ENCODE measurements at places on chromosomes 13 and 19. TPM values are rescaled to one million over a fixed set of nuclear protein-coding genes. Genes with fewer than 3 reads are reported as not detected.
A peak's percentile ranks its signal among the peaks of the same experiment; 100 is the strongest.

- DNase-seq, result no peak
Measured at GRCh38 chr19:20472854-20473253, 92.7 kb downstream of the ZNF737 start.

DNA sequence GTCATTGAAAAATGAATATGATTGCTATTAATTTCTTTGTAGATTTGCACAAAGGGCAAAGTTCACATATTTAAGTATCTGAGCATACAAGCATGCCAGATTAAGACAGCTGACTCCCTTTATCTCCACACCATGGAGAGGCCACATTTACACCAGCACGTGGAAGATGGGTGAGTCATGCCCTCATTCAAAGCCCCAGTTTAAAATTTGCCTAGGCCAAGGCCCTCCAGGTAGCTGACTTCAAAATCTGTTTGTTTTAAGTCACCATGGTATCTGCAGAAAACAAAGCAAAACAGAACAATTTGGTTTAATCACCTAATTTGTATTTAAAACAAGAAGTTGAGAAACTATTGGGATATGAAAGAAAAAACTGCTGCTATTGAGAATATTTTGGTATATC, 109.2 kb downstream of the ESD start:
- no peak for DNase-seq

DNA sequence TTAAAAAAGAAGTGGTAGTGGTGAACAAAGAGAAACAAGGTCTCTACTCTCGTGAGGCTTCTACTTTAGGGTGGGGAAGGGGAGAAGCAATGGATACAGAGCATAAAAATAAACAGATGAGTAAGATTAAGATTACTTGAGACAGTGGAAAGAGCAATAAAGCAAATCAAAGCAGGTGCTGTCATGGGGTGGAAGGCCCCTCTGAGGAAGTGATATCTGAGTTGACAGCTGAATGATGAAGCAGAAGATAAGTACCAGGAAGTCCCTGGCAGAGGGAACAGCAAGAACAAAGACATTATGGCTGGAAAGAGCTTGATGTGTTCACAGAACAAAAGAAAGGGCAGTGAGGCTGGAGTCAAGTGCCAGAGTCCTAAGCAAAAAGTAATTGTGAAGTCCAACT, 221.8 kb downstream of the ENOX1 start:
- DNase-seq, result no peak

DNA sequence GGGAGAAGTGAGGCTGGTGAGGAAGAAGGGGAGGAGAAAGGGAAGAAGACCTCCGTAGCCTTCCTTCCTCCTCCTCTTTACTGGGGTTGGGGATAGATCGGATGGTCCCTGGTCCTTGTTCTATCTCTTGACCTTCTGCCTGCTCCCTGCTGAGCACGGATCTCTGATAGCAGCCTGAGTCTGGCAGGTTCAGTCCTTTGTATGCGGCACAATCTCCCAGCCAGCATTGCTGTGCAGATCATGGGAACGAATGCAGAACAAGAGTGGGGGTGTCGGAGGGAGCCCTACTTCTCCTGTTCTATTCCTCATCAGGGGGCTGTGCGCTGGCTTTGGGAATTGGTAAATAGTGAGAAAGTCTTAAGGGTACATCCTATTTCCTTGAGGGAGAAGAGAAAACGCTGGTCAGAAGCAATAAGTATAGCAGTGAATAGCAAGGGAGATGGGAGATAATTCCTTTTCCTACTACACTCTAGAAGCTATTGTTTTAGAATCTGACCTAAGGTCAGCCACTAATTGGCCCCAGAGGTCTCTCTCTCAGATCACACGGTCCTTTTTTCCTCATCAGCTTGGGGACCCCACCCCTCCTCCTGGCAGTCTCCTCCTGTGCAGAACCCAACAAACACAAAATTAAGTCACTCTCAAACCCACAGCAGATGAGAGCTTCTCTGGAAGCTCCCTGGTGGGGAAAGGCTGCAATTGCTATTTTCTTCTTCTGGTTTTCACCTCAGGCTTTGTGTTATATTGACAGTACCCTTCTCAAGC, 41.0 kb downstream of the KL start:
- no peak for DNase-seq

DNA sequence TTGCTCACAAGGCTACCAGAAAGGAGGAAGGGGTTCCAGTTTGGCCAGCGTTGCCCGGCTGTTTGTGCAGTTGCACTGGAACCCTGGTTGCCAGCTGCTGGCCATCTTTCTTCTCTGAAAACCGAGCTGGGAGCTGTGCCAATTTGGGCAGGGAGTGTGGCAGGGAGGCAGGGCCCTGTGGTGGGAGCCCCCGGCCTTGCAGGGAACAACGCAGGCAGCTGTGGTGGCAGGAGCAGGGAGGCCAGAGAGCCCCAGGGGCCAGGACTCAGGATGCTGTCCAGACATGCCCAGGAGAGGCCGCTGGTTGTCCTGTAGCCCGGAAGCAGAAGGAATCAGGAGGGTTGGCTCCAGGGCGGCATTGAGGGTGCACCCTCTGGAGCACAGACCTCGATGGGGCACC, 4.8 kb downstream of the KMT5C start:
- DNase-seq, result no peak

- peak; percentile 55 for DNase-seq
Measured at GRCh38 chr19:18002347-18002850, 5.6 kb upstream of the ARRDC2 start.

- DNase-seq, result no peak
Measured at GRCh38 chr13:30072818-30073186, 222.4 kb upstream of the UBL3 start.

GRCh38 chr19:3100747-3101730, 6.9 kb downstream of the GNA11 start:
- DNase-seq, result no peak

- peak; percentile 96 for DNase-seq
Measured at GRCh38 chr19:44752816-44753625, 4.5 kb downstream of the BCL3 start.

DNA sequence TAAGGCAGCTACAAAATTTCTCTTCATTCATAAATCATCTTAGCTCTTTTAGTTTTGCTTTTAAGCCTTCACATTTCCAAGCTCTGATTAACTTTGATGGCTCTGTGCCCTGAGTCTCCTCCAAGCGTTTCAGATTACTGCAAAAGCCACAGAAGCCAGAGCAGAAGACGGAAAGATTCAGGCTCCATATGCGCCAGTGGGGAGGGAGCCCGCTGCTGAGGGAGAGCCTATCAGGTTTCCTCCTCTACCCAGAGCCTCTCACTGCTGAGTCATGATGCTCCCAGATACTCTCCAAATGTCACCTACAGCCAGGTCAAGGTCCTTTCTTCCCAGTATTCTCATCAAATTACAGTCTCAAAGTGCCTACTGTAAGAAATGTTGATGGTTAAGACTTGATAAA, 193.6 kb downstream of the RAP2A start:
- DNase-seq, result no peak

- no peak for DNase-seq
Measured at GRCh38 chr13:20424949-20425348, 100.7 kb downstream of the CRYL1 start.

DNA sequence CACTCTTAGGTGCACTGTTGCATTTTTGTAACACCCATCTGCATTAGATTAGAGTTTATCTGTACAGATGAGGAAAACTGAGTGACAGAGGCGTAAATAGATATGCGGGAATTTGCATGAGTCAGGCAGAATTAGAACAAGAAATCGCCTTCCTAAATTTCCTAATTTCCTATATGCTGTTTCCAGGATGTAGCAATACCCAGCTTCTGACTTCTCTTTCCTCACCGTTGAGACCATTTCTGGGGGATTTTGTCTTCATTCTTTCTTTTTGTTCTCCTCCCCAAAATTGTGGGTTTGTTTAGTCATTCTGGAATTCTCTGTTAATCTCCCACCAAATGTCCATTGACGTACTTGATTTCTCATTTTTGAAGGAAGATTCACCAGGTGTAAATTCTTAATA, 10.6 kb upstream of the ZNF792 start:
- DNase-seq, result no peak

GRCh38 chr13:90979059-90979458, 368.4 kb upstream of the MIR17HG start:
- no peak for DNase-seq

- peak; percentile 83 for DNase-seq
Measured at GRCh38 chr19:7871437-7872305, 2.5 kb downstream of the PRR36 start.

- DNase-seq, result no peak
Measured at GRCh38 chr19:23946569-23946968, 31.9 kb downstream of the ZNF726 start.

DNA sequence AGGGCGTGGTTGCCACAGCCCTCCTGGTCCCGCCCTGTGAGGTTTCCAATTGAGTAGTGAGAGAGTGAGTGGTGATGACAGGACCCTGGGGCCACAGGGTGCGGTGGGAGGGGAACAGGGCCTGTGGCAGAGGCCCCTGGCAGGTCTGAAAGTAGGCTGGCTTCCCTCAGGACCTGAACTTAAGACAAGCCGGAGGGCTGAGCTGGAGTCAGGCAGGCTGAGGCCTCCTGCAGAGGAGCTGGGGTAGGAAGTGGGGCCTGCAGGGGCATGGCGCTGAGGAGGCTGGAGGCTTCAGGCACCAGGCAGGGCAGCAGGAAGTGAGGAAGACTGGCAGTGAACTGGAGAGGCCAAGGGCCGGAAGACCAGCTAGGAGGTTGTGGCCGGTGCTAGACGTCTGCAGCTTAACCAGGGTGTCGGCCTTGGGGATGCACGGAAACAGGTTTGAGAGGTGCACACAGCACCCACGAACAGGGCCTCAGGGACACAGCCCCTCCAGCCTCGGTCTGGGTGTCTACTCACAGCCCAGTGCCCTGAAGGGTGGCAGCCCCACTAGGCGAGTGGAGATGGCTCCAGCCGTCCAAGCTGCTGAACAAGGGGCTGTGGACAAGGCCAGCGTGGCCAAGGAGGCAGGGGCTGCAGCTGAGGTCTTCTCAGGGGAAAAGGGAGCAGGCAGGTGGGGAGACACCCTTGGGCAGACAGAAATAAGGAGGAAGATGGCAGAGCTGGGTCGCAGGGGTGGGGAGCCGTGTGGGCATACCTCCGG, 17.8 kb downstream of the POP4 start:
- DNase-seq, result no peak

- DNase-seq, result no peak
Measured at GRCh38 chr19:41569481-41570150, 6.3 kb upstream of the CEACAM21 start.

DNA sequence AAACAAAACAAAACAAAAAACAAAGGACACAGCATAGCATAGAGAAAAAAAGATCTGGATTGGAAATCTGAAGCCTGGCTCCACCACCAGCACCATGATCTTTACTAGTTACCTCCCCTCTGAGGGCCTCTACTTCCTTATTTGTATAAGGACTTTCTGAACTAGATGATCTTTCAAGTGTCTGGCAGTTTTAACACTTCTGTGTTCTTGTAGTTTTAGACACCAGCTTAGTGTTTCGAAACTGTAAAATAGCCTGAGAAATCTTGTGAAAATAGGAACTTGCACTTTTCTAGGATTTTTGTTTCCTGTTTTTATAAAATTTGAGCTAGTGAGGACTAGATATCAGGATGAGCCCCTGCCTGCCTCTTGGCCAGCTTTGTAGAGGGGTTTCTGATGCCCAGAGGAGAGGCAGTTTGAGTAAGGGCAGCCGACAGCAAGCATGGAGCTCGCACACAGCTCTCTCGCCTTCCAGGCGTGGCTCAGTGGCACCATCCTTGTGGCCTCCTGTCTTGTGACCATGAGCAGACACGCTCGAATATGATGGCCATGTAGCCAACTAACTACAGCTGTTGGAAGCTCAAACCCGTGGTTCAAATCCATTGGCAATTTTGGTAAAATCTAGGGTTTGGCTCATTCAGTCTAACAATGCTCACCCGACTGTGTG, 319.0 kb downstream of the KCNRG start:
- no peak for DNase-seq

DNA sequence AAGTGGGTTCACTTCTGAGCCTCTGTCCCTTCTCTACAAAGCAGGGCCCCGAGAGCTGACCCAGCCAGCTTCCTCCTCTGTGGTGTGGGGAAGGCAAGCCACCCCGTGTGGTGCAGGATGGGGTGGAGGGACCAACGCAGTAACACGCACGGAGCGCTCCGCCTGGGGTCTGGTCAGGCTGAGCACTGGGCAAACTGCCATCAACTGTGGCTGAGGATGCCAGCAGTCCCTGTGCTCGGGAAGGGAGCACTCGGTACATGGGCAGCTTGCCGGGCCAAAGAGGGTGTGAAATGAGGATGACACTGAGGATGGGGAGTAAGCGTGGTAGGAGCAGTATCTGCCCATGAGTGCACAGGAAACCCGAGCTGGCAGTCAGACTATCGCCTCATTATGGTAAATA, 7.6 kb upstream of the GMIP start:
- DNase-seq, result no peak

DNA sequence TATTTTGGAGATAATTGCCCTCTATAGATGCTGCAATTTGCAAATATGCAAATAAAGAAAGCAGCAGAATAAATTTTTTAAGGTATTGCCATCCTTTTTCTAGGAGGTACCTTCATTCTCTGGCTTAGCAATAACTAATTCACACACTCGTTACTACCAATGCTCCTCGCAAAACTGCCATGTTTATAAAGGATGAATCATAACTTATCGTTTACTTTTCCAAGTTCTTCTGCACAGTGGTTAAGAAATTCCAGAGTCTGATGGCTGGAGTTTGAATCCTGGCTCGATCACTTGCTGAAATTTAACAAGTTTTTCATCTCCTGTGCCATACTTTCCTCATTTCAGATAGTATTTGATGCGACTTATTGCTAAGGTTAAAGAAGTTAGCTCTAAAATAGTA, 708.6 kb upstream of the KLHL1 start:
- no peak for DNase-seq

DNA sequence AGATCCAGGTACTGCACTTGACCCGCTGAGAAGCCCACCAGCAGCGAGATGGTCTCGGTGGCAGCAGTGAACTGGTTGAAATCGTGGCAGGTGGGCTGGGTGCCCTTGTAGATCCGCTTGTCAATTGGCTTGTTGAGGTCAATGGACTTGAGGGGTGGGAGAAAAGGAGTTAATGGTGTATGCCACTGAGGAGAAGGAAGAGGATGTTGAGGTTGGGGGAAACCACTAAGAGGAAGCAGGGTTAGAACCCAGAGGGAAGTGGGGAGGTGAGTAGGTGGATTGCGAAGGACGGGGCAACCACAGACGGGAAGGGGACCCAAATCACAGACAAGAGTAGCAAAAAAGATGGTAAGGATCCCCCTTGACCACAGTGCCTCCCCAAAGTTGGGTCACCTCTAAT, 1.7 kb downstream of the DMWD start:
- no peak for DNase-seq

- peak; percentile 45 for DNase-seq
Measured at GRCh38 chr13:43072394-43072793, 49.0 kb downstream of the DNAJC15 start.

GRCh38 chr19:54178581-54179261, 5.8 kb upstream of the TMC4 start:
- no peak for DNase-seq

GRCh38 chr13:34942732-34943435, 814 bp downstream of the NBEA start:
- DNase-seq, result no peak

Gene TMEM59L
- total RNA-seq, result not detected

Gene KIRREL2
- not detected for total RNA-seq

Gene ZNF57
- total RNA-seq, result 1.8 TPM

Gene PEX11G
- total RNA-seq, result 5.5 TPM

Gene ELSPBP1
- not detected for total RNA-seq

Gene ITM2B
- total RNA-seq, result 381 TPM

Gene ZNF790
- 6.2 TPM for total RNA-seq
